Activated gamma-delta T cell (primary cell): ENCODE measurements at places on chromosomes 16 and 17.

- no peak for DNase-seq
These were observed 81.6 kb upstream of the CACNG5 start for GRCh38 chr17:66753126-66753920.

DNA sequence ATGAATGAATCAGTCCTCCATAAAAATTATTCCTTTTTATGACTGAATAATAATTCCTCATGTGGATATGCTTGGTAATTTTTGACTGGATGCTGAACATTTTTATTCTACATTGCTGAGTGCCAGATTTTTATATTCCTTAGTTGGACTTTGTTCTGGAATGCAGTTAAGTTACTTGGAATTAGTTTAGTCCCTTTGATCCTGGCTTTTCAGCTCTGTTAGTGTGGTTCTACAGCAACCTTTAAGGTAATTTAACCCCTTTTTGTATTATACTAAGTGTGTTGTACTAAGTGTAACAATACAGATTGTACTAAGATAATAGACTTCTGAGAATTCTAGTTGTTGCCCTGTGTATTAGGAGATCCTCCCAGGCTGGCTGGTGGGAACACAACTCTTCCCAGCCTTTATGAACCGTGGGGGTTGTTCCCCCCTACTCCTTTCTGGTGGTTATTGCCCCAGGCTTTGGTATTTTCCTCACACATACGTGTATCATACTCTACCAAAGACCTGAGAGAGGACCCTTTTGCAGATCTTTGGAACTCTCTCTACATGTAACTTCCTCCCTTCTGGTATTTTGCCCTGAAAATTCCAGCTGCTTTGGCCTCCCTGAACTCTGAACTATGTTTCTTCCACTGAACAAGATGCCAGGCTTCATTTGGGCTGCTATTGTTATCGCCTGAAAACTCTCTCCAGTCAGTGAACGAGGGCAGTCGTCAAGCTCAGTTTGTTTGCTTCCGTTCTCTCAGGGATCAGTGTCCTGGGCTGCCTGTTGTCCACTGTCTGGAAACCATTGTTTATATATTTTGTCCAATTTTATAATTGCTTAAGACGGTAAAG lies 30.5 kb downstream of the TANGO6 start:
- no peak for DNase-seq

DNA sequence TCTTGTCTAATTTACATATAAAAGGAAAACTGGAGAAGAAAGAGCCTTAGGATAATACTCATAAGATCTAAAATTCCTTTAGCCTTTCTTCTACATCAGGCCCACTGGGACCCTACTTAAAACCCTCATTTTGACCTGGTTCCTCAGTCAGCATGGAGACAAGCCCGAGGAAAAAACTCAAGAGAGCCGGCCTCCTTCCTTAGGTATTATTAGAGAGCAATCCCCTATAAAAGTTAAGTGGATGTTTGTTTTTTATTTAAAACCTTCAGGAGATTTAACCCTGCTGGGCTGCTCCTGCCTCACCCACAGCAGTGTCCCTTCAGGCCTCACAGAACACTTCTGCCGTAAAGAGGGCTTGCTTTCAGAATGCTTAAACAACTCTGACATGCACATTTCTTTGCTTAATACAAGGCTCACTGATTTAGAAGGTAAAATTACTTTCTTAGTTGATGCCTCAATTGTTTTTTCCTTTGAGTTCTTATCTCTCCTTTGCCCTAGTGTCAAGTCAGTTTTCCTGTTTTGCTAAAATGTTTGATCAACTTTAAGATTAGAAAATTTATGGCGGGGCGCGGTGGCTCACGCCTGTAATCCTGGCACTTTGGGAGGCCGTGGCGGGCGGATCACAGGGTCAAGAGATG lies 145.6 kb upstream of the TBX2 start:
- DNase-seq = no peak

- DNase-seq = no peak
These were observed 23.0 kb downstream of the VAC14 start for GRCh38 chr16:70777973-70778406.

DNA sequence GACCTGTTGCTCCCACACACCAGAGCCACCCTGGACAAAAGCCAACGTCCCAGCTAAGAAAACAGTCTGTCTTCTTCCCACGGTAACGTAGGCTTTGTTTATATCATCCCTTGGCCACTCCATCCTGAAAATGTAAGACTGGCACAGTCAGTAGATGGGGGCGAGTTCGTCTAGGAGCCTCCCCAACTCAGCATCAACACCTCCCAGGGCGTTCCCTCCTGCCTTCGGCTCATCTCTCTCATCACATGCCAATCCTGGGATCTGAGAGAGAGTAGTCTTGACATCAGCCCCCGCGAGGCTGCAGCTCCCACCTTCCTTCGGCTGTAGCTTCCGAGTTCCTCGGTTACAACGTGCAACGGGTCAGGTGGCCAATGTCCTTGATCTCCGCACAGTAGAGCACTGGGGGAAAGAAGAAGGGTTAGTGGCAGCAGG lies 894 bp downstream of the RNF227 start:
- no peak for DNase-seq

DNA sequence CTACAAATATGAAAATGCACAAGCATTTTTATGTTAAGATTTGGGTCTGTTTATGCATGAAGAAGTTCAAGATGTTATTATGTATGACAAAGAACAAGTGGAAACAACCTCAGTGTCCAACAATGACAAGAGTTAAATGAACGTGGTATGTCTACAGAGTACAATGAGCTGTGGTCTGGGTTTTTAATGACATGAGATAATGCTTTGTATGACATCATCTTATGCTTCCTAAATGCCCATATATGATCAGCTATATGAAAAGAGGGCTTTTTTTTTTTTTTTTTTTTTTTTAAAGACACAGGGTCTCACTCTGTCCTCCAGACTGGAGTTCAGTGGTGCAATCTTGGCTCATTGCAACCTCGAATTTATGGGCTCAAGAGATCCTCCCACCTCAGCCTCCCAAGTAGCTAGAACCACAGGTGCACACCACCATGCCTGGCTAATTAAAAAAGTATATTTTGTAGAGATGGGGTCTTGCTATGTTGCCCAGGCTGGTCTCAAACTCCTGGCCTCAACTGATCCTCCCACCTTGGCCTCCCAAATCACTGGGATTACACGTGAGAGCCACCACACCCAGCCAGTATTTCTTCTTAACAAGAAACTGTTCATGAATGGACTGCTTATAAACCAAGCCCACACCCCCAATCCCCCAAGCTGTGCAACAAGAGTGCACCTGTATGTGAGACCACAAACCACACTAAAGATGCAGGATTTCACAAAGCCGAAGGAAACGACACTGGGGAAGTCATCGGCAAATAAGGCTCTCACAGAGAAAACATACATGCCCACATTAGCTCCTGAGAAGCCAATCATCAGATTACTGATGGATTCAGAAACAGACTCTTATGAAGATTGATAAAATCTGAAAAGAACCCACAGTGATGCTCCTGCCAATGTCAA lies 114.5 kb downstream of the CPPED1 start:
- no peak for DNase-seq

DNA sequence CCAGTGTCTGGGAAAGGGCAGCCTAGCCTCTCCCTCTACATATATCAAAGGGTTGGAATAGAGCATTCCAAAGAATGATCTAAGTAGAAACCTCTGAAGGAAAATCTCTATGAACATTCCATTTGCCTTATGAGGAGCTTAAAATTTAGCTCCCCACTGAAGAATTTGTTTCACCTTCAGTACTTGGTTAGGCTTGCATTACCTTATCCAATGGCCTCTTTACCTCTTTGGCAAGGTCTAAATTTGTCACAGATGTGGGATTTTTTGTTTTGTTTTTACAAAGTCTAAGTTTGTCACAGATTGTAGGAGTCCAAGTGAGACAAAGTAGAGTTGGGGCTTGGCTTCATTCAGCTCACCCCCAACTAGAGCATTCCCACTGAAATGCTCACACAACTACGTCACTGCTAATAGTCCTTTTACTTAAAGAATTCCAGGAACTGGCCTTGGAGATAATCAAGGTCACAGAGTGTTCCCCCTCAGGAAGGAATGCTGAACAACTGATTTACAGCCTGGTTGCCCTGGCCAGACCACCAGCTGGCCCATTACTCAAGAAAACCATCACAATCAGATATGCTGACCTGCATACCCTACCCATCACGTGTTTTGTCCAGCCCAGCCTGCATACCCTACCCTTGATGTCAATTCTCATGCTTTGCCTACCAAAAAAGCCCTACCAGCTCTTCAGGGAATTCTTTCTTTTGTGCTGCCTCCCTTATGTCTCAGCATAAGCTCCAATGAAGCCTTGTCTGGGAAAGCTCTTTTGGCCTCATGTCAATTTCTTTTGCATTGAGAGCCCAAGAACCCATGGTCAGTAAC lies 26.5 kb upstream of the PPM1D start:
- no peak for DNase-seq

DNA sequence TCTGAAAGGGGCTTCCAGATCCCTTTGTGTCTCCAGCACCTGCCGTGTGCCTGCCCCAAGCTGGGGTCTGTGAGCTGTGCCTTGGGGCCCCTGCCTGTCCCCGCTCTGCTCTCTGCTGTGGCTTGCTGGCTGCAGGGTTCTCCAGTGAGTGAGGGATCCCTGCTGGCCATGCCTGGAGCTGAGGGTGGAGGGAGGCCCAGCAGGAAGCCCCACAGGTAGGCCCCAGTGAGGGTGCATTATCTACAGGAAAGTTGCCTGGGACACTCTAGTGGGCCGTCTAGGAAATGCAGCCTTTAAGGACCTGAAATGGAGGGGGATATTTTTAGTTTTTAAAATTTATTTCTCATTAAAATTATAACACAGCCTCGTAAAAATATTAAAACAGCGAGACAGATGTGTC lies 50.9 kb downstream of the JPH3 start:
- no peak for DNase-seq

DNA sequence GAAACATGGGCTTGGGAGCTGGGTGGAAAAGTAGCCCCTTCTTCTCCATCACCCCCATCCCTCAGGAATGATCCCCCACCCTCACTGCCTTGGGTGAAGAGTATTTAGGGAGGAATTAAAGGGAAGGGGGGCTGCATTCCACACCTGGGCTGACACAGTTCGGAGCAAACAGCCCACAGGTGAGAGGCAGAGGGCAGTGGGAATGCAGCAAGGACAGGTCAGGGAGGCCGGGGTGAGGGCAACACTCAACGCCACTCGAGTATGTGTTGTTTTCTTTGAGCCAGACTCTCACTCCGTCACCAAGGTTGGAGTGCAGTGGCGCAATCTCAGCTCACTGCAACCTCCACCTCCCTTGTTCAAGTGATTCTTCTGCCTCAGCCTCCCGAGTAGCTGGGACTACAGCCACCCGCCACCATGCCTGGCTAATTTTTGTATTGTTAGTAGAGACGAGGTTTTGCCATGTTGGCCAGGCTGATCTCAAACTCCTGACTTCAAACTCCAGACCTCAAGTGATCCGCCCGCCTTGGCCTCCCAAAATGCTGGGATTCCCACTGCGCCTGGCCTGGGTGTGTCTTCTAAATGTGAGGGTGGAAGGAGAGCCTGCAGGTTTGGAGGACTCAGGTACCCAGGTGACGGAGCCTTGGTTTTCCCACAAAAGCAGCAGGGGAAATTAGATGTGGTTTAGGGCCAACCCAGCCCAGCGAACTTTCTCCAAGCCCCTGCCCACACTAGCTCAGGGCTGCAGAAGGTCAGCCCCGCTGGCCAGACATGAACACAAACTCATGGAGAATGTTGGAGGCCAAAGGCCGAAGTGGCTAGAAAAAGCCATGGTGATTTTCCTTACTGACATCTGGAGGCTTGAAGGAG lies 21.2 kb upstream of the ITGA3 start:
- DNase-seq = no peak

DNA sequence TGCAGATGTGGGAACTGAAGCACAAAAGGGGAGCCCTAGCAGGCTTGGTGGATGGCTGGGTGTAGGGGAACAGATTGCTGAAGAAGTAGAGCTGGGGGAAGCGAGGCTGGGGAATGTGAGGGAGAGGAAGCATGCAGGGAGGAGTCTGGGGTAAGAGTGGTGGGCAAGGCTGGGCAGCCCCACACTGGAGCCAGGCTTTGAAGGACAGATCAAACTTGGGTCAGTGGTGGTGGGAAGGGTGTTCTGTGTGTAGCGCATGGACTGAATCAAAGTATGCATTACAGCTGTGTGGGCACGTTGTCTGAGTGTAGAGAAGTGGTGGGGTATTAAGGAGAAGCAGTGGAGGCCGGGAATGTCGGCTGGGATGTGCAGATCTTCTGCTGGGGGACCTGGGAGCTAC lies 116.0 kb downstream of the CYLD start:
- DNase-seq = no peak

DNA sequence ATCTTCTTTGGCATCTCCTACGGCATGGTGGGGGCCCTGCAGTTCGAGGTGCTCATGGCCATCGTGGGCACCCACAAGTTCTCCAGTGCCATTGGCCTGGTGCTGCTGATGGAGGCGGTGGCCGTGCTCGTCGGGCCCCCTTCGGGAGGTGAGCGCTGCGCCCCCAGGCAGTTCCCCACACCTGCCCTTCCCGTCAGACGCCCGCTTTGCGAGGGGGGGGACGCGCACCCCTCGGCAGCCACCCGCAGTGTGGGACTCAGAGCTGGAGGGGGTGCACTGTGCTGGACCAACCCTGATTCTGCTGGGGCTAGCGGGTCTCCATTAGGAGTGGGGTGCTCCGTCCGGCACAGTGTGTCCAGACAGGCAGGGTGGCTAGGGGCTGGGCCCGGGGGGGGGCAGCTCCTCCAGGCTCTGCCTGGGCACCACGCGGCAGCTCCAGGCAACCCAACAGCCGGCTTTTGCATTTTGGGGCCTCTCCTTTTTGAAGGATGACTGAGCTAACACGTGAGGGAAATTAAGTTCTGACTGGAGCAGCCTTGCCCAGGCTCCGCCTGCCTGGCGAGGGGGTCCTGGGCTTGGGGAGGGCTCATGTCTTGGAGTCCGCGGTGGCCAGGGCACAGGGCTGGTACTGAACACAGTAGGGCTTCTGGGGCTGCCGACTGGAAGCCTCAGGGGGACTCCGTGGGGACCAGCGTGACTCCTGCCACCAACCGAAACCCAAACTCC lies 9.1 kb downstream of the SLC16A3 start:
- no peak for DNase-seq

GRCh38 chr17:65123757-65124675 lies 13.2 kb upstream of the RGS9 start:
- DNase-seq = no peak

GRCh38 chr16:23642246-23642774 lies 1.0 kb downstream of the DCTN5 start:
- no peak for DNase-seq

DNA sequence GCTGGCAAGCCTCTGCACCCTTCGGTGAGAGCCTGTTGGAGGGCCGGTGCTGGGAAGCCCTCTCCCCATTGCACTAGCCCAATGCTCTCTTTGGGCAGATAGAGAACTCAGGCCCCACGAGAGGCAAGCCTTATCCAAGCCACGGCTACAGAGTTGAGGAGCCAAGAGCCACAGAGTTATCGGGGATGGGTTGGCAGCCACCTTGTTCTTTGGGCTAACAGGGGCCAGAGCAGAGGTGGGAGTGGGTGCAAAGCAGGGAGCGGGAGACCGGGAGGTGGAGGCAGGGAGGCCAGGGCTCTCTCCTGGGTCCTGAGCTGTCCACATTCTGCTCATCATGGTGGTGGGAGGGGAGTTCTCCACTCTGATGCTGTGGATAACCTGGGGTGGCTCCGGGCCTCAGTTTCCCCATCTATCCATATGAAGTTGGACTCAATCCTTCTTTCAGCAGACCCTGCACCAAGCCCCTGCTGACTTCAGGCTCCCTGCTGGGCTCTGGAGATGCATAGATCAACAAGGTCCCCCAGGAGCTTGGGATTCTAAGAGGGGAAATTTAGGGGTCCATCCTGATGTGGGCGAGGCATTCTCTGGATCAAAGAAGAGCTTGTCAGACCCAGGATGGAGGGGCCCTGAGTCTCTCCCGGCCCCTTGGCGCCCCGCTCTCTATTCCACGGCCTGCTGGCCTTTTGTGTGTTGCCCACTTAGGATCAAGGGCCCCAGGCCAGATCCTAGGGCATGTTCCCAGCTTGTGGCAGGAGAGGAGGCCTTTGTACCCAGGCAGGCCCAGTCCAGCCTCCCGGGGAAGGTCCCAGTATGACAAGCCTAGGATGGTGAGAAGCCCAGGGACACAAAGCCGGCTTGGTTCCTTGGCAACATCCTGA lies 557 bp upstream of the CX3CL1 start:
- DNase-seq = no peak
